ENCODE measurements at places on chromosomes 5 and 9.

GRCh38 chr5:173753307-173754168 is 134.6 kb upstream of the CPEB4 start:
- DNase-seq: no peak

- DNase-seq: no peak
These were observed 881 bp downstream of the SUB1 start for GRCh38 chr5:32586276-32586599.

GRCh38 chr5:90813392-90813791 is 254.8 kb downstream of the ADGRV1 start:
- DNase-seq: no peak

DNA sequence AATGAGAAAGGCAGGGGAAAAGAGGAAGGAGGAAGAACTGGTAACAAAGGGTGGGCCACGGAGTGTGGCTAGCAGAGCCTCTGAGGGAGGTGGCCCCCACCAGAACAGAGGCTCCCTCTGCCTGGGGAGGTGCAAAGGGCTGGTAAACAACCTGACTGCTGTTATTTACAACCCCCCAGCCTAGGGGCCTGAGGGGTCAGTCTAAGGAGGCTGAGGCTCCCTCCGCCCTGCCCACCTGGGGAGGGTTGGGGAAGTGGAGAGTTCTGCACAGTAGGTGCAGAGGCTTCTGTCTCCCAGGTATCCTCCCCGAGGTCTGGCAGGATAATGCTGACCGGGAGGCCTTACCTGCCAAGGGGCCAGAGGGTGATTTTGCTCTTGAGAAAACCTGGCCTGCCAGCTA is 35.6 kb upstream of the SMU1 start:
- DNase-seq: no peak

DNA sequence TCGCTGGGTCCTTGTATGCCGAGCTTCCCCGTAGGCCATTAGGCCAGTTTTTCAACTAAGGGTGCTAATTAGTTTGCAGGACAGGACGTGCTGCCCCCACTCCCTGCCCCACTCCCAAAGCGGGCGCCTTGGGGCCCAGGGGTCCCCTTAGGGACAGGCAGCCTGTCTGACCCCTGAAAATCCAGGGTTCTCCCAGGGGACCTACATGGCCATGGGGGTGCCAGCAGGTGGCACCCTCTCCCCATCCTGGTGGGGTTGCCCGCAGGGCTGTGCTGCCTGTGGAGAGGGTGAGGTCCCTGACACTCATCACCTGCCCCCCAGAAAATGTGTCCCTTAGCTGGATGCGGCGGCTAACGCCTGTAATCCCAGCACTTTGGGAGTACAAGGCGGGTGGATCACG is 8.5 kb upstream of the CCDC187 start:
- DNase-seq: no peak

DNA sequence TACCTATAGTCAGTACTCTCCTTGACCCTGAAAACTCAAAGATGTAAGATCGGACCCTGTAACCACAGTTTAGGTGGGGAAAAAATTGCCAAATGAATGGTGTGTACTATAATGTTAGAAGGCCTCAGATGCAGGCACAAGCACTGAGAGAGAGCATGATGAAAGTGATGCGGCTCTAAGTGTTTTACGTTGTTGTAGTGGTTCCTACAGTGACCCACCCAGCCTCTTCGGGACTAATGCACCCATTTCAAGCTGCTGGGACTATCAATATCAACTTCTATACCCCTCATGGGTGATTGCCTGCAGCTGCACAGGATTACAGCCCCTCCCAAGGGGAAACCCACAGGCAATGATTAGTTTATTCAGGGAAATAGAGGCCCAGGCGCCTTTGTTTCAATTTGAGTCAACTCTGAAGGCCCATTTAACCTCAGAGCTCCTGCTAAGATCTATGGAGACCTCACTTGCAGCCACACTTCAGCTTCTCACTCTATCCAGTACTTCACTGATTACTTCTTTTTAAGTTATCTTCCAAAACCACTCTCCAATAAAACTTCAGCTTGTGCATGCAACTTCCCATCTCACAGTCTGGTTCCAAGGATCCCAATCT is 340.7 kb downstream of the NR2F1-AS1 start:
- no peak for DNase-seq

GRCh38 chr5:10860645-10861422 is 99.8 kb upstream of the DAP start:
- no peak for DNase-seq

DNA sequence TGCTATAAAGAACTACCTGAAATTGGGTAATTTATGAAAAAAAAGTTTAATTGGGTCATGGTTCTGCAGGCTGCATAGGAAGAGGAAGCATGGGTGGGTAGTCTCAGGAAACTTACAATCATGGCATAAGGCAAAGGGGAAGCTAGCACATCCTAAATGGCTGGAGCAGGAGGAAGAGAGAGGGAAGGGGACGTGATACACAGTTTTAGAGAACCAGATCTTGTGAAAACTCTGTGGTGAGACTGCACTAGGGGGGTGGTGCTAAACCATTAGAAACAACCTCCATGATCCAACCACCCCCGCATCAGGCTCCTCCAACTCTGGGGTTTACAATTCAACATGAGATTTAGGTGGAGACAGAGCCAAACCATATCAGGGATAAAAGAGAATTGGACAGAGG is 624.2 kb downstream of the PRR16 start:
- no peak for DNase-seq

- DNase-seq: no peak
These were observed 171.2 kb upstream of the MPDZ start for GRCh38 chr9:13450723-13451122.

- no peak for DNase-seq
These were observed 120.1 kb upstream of the ZNF608 start for GRCh38 chr5:124866355-124867136.

DNA sequence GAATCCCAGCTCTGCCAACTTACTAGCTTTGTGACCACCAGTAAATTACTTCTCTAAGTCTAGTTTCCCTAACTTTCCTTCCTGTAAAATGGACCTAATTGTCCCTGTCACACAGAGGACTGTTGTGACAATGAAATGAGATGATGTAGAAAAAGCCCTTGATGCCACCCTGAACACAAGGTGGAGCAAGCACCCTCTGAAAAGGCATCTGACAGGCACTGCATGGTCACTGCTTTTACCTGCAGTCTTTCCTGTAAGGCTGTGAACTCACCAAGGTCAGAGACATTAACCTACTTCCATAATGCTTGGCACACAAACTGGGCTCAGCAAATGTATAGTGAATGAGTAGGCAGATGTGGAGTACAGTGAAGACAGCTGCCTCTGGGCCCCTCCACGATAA is 6.1 kb downstream of the SLC31A2 start:
- DNase-seq: no peak

DNA sequence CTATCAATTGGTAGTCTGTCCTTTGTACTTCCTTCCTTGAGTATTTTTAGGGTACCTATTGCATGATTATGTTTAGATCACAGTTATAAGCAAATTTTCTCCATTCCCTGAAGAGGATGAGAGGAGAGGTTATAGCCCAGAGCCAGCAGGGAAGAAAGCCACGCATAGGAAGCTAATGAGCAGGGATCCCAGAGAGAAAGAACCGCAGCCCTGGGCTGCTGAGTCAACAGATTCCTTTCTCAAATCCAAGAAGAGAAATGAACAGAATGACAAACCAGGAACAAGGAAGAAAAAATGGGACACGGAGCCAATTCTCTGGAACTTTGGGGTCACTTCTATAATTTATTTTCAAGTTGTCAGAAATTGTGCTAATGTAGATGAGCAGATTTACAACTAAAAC is 284.5 kb downstream of the RFX3 start:
- no peak for DNase-seq

DNA sequence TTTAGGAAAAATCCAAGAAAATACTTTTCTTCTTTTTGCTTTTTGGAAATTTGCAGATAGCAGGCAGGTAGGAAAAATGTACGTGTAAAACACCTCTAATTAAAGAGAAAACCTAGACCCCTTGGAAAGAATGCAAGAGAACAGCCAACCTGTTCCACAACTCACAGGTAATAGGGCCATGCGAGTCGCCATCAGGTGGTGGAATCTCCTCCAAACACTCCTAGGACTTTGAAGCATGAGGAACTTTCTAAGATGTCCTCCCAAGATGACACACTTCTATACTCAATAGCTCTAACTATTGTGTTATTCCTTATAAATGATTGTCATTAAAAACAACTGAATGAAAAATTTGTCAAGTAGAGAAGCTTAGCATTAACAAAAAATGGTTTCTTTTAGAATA is 174.0 kb downstream of the TMC1 start:
- no peak for DNase-seq

DNA sequence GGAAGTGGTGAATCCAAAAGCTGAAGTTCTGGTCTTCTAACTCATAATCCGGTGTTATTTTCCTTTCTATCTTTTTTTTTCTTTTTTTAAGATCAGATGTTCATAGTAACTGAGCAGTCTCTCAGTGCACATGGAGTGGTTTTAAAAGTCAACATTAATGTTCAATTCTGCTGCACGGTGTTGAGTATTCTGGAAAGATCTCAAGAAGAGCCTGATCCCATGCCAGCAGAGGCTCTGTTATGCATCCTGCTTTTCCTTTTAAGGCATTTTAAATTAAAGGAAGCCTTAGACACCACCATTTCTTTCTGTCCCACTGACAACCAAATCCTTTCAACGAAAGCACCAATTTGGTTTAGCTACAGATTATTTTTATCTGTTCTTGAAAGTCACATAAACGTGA is 33.4 kb downstream of the SEMA5A start:
- no peak for DNase-seq

GRCh38 chr5:130295235-130295634 is 391.0 kb downstream of the CHSY3 start:
- no peak for DNase-seq

DNA sequence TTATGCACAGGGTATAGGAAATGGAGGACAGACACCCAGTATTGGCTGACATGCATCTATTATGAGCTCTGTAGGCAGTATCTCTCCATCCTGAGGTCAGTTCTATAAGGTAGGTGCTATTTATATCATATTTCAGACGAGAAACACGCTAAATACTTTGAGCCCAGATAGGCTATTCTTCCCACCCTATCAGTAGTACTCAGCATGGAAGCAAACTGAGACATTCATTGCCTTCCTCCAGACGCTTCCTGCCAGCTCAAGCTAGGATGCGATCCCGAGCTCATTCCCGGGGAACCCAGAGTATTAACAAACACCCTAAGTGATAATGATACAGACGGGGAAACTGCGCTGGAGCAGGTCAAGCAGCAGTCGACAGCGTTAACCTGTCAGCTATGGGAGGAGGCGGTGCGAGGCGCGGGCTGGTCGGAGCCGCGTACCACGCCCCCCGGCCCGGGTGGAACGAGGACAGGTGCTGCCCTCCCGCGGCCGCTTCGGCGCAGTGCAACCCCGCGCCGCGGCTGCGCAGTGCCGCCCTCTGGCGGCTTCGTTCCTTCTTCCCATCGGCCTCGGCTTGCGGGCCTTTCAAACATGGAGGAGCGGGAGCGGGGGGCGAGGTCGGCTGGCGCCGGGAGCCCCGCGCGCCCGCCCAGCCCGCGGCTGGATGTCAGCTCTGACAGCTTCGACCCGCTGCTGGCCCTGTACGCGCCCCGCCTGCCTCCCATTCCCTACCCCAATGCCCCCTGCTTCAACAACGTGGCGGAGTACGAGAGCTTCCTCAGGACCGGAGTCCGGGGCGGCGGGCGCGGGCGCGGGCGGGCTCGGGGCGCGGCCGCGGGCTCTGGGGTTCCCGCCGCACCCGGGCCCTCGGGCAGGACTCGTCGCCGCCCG is at the start of gene LSM11:
Gene LSM11 (plus strand): TSS at position 550 of the 888 bp plus-strand sequence. CDS start 39 bp downstream, at position 589.
- DNase-seq: peak; percentile 83

DNA sequence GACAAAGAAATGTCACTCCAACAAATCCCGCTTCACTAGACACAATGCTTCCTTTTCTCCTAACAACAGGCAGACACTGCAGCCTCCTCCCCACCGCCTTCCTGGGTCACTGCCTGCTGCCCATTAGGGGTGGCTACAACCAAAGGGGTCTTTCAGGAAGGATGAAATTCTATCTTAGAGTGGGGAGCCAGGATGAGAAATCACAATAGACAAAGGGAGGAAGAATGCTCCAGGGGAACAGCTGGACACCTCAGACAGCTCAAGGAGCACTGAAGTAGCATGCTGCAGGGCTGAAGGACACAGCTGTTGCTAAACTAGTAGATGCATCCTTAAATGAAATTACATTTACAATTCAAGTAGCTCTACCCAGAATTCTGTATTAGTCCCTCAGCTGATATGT is 54.2 kb downstream of the PRELID2 start:
- no peak for DNase-seq

GRCh38 chr9:109972026-109972882 is 192.3 kb downstream of the PALM2AKAP2 start:
- no peak for DNase-seq

- DNase-seq: no peak
These were observed 55.6 kb downstream of the PTPDC1 start for GRCh38 chr9:94139672-94140417.

GRCh38 chr9:133787754-133788025 is 49.5 kb upstream of the SARDH start:
- no peak for DNase-seq

- DNase-seq: no peak
These were observed 33.4 kb downstream of the WDR70 start for GRCh38 chr5:37412515-37412914.

- DNase-seq: no peak
These were observed 36.9 kb upstream of the ANGPTL2 start for GRCh38 chr9:127159325-127159801.

- no peak for DNase-seq
These were observed 45.7 kb downstream of the TMEM174 start for GRCh38 chr5:73218552-73219171.

DNA sequence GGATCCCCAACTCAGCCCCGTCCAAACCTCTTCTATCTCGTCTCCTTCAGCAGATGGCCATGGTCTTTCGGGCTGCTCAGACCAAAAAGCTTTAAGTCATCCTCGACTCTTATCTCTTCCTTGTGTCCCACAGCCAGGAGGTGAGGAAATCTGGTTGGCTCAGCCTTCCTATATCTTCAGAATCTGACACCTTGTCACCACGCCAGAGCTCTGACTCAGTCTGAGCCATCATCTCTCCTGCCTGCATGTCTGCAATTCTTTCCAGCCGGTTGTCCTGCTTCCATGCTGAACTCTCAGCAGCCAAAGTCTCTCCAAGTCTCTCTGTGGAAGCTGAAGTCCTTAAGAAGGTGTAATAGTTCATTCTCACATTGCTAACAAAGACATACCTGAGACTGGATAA is 419.3 kb upstream of the ADAMTS16 start:
- DNase-seq: no peak

DNA sequence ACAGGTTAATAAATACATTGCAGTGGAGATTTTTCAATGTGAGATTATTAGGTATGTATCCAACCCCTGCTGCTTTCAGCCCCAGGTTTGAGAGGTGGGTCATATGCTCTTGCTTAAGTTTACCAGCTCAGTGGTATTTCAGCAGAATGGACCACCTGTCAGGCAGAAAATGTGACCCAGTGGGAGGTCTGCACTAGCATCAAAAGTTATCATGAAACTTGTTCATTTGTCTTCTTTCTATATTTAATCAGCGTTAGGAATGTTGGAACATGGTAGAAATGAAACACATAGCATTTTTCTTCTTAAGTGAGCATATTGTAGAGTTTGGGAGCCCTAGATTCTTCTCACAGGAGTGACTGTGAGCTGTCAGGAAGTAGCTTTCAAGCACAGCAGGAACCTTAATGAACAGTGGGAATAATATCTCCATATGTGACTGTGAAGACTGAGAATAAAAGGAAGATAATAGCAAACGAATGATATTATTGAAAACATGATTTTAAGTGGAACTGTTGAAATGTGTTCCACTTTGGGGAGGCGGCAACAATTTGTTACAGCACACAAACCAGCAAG is 596.9 kb upstream of the CDH6 start:
- no peak for DNase-seq

- no peak for DNase-seq
These were observed 23.0 kb downstream of the CD74 start for GRCh38 chr5:150389531-150390266.

GRCh38 chr5:158013939-158014338 is 155.0 kb upstream of the CLINT1 start:
- no peak for DNase-seq

GRCh38 chr5:148811756-148812155 is 14.7 kb upstream of the ADRB2 start:
- no peak for DNase-seq
